Stimulated activated naive B cell treated with anti-CD40 and anti-IgM and Interleukin-4, amounts not matched to agents 10 μg/mL and 1 μg/mL and 100 μg/mL, for 72 hours (primary cell): ENCODE measurements at places on chromosomes 2 and 18.

DNA sequence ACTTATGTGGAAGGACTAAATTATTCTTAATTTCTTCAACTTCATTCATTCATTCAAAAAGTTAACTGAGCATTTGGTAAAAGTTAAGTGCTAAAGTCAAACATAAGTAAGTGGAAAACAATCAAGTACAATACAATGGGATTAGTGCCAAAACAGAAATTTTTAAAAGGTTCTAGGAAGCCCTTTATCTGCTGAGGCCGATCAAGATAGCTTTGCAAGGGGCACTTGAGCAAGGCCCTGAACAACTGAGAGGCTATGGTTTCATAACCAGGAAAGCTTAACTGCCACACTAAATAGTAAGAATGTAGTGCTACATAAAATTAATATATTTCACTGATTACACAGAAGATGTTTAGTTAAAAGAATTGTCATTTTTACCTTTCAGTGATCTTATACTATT, 76.5 kb downstream of the NOL10 start:
- DNase-seq = no peak

- no peak for DNase-seq
Measured at GRCh38 chr2:240498958-240499260, 58.9 kb downstream of the ANKMY1 start.

- no peak for DNase-seq
Measured at GRCh38 chr2:223222397-223222796, 170.4 kb downstream of the KCNE4 start.

DNA sequence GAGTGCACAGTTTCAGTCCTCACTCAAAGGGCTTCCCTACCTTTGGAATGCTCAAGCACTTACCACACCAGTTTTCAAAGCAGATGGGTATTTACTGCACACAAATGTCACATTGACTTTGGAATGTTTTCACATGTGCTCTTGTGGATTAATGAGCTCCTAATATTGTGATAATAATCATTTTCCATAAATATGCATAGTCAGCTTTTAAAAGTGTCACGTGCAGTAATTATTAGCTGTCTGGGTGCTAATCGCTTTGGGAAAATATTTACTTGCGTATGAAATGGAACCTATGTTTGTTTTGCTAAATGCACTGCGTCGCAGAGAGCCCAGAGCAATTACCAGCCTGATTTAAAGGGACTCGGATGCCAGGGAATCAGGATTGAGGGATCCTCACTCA, 229.3 kb downstream of the SMAD2 start:
- no peak for DNase-seq

DNA sequence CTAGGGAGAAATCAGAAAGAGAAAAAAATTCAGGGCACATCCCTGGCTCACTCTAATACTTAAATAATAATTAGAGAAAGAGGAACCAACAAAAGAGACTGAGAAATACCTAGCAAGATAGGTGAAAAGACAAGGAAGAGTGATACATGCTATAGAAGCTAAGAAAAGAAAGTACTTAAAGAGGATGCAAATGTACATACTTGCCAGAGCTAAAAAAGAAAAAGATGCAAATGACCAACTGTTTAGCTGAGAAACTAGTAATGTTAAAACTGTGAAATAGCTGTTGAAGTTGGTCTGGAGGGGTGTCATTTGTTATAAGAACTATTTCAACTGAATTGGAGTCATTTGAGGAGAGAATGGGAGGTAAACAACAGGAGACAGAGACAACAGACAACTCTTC, 412.2 kb downstream of the SPAG16 start:
- no peak for DNase-seq

DNA sequence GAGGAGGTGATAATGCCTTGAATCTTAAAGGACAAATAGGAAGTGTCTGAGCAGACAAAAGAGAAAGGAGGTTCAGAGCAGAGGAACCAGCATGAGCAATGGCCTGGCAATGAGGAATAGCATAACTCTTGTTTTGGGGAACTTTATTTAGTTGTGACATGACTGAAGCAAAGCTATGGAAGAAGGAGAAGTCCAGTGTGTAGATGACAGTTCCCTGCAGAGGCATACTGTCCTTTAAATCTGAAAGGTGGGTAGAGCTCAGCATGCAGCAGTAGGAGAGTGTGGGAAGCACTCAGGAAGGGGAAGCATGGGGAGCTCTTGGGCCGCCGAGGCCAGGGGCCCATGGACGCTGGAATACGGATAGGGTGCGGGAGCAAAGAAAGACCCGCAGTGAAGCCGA, 173.8 kb downstream of the SEPTIN10 start:
- DNase-seq = no peak

GRCh38 chr2:16816016-16816415, 150.4 kb upstream of the CYRIA start:
- no peak for DNase-seq

GRCh38 chr2:30666266-30666874, 140.9 kb downstream of the CAPN13 start:
- DNase-seq = no peak

GRCh38 chr2:164008752-164009151, 272.9 kb upstream of the FIGN start:
- DNase-seq = no peak

- DNase-seq = no peak
Measured at GRCh38 chr2:72765997-72766609, 59.7 kb downstream of the EXOC6B start.

GRCh38 chr18:8771930-8772329, 66.6 kb downstream of the MTCL1 start:
- no peak for DNase-seq

DNA sequence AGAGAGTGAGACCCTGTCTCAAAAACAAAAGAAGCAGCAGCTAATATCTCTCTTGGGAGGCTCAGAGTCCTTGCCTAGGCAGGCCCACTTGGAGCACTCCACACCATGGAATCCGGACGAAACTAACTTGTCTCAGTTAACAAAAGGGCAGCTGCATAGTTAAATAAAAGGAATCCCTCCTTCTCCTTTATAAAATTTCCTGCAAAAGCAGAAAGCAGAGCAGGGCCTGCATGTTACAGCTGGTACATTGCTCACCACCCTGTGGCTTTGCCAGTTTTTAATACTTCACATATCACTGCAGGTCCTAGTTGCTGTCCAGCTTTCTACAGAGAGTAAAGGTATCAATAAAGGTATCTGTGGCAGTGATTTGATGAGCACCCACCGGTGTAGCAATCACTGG, 93.6 kb downstream of the ASAP2 start:
- DNase-seq = no peak

GRCh38 chr2:127422559-127423477, 4.6 kb downstream of the PROC start:
- DNase-seq = no peak

DNA sequence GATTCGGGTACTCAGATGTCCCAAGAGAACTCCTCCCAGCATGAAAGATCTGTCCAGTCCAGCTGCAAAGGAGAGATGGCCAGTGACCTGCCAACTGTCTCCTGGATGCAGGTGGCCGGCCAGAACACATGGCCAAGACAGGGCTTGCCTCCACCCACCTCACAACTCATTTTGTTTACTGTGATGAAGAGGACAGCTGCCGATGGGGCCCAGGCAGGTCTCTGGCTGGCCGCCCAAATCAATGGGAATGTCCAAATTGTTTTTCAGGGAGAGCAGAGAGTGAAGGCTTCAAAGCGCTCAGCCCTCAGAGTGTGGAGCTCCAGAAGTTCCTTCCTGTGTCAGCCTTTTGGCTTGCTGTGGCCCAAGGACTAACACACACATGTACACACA, 41.9 kb downstream of the FOSL2 start:
- no peak for DNase-seq

DNA sequence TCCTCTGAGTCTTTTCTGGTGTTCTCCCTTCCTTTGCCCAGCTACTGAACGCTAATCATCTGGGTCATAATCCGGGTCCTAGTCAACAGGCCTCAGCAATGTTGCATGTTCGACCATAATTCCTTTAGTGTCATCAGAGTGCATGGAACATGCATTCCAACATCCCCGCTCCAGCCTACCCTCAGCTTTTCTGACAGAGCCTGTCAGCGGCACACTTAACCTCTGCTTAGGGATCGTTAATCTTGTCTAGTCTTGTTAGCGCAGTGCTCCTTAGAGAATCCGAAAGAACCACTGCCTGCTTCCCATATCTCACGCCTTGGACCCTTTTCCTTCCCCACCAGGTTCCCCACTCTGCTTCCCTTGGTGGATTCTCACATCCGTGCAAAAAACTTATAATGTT, 767.9 kb upstream of the ID2 start:
- no peak for DNase-seq

- DNase-seq = no peak
Measured at GRCh38 chr2:160650196-160651118, 156.8 kb upstream of the RBMS1 start.

- no peak for DNase-seq
Measured at GRCh38 chr2:163312713-163313112, 423.1 kb downstream of the FIGN start.

- no peak for DNase-seq
Measured at GRCh38 chr2:218860950-218861381, 1.4 kb downstream of the WNT6 start.

- DNase-seq = no peak
Measured at GRCh38 chr2:199144036-199144435, 313.7 kb downstream of the SATB2 start.

GRCh38 chr2:72142570-72143440, 4.9 kb downstream of the CYP26B1 start:
- DNase-seq = no peak

GRCh38 chr2:119469661-119470297, 38.1 kb downstream of the TMEM37 start:
- DNase-seq = no peak

GRCh38 chr2:32862269-32863055, 84.3 kb upstream of the LTBP1 start:
- no peak for DNase-seq

GRCh38 chr18:66210875-66211274, 393.0 kb downstream of the CDH19 start:
- DNase-seq = no peak

- DNase-seq = no peak
Measured at GRCh38 chr2:159256159-159256558, 30.3 kb downstream of the WDSUB1 start.

GRCh38 chr2:3079466-3079865, 298.2 kb downstream of the EIPR1 start:
- no peak for DNase-seq

DNA sequence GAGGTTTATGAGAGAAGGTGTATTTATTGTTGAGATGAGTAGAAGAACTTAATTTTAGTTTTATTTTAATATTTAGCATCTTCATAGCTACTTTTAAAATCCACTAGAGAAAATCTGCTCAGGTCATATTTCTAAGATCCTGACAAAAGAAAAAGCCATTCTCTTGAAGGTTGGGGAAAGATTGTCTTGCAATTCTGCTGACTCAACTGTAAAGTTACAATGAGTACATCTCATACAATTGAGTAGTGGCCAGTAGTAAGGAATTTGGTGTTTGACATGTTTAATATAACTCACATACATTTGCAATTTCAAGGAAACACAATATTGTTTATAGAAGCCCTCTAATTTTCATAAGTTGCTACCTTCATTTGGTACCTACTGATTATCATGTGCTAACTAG, 344.5 kb downstream of the LRRTM1 start:
- no peak for DNase-seq

GRCh38 chr2:29504746-29505145, 389.5 kb downstream of the CLIP4 start:
- DNase-seq = no peak

- no peak for DNase-seq
Measured at GRCh38 chr2:1509271-1510065, 96.2 kb downstream of the TPO start.

DNA sequence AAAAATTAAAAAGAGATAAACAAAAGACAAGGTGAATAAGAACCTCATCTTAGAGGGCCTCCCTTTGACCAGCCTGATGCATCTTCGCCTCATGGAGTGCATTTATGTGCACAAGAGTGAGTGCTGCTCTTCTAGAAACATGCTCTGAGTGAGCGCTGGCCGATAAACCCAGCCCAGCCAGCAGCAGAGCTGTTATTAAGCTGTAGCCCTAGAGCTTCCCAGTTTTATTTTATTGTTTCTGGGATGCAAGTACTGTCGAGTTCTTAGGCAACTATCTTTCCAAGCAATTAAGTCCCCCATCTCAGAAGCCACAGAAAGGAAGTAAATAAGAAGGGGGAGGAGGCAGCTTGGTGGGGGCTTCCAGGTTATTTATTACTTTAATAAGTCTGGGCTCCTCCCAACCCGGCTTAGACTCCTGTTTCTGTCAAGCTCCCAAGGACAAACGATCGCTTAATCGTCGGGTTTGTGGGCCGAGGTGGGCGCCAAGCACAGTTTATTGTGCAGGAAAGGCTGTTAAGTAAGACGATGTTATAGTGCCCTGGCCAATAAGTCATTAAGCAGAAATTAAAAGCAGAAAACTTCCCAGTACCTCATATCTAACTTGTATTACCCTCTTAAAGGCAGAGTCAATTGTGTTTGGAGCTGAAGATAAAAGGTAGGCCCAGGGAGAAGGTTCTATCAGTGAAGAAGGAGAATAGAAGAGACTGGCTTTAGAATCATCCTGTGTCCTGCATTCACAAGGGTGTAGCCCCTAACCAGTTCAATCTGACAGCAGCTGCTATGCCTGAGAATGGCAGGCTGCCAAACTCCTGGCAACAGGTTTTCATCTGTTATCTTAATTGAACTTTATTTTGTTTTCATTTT, 176.3 kb downstream of the PIK3C3 start:
- no peak for DNase-seq

DNA sequence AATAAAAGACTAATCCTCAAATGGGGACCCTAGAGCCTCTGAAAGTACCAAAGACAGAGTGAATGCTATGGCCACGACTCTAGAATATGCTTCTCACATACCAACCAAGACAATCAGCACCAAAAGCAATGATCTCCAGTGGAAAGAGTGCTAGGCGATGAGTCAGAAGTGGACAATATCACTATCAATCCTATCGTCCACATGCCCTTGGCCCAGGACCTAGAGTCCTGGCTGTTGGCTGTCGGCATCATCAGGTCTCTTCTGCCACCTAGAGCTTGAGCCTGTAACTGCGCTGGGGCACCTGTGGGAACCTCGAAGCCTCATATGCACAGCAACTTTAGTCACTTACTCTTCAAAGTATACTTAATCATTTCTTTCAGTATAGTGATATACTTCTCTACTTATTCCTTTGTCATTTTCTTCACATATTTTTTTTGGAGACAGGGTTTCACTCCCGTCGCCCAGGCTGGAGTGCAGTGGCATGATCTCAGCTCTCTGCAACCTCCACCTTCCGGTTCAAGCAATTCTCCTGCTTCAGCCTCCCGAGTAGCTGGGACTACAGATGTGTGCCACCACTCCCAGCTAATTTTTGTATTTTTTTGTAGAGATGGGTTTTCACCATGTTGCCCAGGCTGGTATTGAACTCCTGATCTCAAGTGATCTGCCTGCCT, 29.7 kb downstream of the NOL10 start:
- DNase-seq = no peak

DNA sequence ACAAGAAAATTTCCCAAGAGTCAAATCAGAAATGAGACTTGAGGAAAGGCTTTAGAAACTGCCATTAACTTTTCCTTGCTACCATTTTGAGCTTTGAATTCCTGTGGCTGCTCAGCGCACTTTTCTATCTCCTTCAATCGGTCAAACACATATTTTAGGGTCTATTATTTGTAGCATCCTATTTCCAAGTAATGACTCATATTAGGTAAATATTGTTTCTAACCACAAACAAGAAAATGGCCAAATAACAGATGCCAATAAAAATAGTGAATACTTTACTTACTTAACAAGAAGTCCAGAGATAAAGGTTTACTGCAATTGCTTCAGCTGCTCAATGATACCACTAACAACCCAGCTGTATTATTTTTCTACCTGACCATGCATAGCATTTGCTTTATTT, 29.7 kb upstream of the CCDC178 start:
- DNase-seq = no peak
